ENCODE measurements at places on chromosomes 2 and 18.

GRCh38 chr2:33478968-33479731 is 2.7 kb downstream of the RASGRP3 start:
- no peak for DNase-seq

- no peak for DNase-seq
These were observed 136.6 kb upstream of the EPC2 start for GRCh38 chr2:148507970-148508369.

DNA sequence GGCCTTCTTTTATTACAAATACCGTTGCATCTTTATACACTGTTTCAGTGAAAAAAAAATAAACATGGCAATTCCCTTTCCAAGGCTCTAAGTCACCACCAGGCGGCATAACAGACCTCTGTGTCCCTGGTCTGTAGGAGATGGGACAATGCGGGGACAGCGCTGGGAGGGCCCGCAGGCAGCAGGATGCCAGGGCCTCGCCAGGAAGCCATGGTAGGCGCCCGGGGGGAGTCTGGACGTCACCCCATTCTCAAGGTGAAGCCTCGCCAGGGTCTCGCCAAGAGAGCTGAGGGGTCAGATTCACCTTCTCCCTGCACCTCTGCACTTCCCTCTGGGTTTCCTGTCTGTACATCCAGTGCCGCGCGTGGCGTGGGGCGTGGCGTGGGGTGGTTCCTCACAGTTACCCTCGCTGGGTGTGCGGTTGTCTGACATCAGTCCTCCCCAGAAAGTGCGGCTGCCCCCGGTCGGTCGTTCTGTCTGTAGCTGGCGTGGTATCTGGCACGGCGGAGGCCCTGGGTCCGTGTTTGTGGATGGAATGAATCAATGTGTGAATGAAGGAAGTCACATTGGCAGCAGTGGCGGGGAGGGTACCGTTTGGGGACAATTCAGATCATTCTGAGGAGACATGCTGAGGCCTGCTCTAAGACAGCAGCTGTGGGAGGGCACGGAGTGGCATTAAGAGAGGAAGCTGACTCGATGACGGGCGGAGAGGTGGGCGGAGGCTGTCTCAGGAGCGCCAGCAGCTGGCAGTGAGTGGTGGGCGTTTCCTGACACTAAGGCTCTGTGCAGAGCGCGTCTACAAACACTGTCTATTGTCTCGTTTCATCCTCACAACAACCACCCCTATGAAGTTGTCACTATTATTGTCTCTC is 46.0 kb downstream of the LRRFIP1 start:
- peak; percentile 58 for DNase-seq

GRCh38 chr18:50240080-50240563 is 26.2 kb downstream of the CFAP53 start:
- DNase-seq, result no peak

DNA sequence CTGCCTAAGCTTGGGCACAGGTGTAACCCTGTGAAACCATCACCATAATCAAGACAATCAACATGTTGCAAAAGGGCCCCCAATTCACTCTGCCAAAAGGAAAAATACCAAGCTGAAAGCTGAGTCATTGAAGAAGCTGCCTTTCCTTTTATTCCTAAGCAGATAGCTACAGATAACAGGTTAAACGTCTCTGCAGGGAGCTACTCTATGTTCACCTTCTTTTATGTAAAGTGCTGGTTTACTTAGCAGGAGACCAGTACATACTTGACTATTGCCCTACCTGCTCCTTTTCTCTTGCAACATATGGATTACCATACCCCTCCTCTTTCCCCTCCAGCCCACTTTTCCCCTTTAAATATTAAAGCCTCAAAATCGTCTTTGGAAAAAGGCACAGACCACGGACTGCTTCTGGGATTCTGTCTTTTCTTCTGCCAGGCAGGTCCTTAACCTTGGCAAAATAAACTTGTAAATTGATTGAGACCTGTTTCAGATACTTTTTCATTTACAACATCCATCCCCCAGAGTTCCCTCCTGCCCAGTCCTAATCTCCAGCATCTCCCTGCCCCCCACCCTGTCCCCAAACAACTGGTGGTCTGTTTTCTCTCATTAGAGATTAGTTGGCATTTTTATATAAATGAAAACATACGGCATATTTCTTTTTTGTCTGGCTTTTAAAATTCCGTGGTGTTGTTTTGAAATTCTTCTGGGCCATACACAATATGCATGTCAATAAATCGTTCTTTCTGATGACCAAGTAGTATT is 37.8 kb upstream of the LDLRAD4 start:
- DNase-seq, result no peak

- DNase-seq, result no peak
These were observed 25.7 kb downstream of the DIS3L2 start for GRCh38 chr2:231987124-231987727.

- no peak for DNase-seq
These were observed 141.7 kb downstream of the CMPK2 start for GRCh38 chr2:6723865-6724604.

GRCh38 chr18:59276047-59276446 is 2.8 kb upstream of the RAX start:
- DNase-seq, result no peak
